NCI-H345 (cell line): ENCODE measurements at places on chromosomes 13 and 19.

- DNase-seq, result no peak
Observed at GRCh38 chr19:21260164-21260847, 68.9 kb downstream of the ZNF708 start.

- no peak for DNase-seq
Observed at GRCh38 chr13:44989941-44990340, 603 bp downstream of the GPALPP1 start.

DNA sequence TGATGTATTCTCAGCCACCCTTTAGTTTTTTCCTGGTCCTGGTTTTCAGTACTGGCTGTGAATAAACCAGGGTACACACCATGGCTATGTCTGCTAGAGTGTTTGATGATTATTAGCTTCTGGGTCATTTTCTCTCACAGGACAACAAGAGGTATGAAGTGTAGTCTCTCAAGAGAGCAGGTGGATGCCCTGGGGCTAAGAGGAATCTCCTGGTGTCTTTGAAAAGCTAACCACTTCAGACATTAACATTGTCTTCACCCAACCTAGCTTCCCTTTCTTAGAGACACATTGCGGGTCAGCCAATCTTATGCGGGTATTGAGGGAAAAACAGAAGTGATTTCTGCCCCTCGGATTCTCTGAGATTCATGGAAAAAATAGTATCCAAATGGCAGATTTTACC lies 1.6 kb downstream of the ZNF730 start:
- DNase-seq, result no peak

DNA sequence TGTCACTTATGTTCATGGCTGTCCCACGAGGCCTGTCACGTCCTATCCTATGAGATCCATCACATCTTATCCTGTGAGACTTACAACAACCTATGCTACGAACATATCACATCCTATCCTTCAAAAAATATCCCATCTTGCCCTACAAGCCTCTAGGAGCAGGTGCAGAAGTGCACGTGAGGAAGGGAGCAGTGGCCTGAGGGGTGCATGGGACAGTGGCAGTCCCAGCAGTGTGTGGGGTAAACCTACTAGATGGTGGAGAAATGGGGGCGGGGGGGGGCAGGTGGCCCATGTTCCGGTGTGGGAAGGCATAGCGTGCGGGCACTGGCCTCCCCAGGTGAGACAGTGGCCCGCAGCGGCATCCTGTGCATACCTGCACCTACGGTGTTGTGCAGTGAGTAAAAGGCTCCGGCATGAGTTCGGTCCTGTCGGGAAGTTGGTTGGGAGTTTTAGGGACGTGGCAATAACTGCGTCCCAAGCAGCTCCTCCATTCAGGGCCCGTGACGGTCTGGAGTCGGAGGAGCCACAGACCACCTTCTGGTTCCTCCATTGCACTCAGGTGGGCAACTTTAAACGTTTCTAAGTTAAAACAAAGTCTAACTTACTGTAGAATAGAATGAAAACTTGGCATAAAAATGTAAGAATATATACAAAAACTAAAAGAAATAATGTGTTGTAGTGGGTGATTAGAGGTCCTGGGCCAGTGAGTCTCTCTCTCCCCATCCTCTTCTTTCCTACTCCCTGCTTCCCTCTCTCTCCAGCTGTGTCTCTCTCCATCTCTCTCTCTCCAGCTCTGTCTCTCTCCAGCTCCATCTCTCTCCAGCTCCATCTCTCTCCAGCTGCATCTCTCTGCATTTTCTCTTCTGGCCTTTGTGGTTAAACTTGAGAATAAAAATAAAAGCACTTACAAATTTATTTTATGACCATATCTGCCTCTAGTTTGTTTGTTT lies 42.1 kb downstream of the ATP11A start:
- DNase-seq, result no peak

- peak; percentile 97 for DNase-seq
Observed at GRCh38 chr19:49453013-49453756, at the start of gene ALDH16A1. ALDH16A1 (plus strand) TSS chr19:49453225; CDS start chr19:49453332, 107 bp downstream.

DNA sequence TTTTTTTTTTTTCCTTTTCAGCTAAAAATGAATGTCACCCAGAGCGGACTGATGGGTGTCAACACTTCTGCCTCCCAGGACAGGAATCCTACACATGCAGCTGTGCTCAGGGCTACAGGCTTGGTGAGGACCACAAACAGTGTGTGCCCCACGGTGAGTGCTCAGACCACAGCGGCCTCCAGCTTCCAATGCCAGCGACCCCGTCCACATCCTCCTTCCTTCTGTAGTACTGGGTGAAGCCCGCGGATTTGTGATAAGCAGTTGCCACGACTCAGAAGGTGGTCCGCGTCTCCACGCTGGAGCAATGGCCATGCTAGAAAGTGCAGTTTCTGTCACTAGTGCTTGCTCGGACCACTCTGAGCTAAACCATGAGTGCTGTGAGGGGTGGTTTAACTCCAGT lies 6.0 kb downstream of the PROZ start:
- DNase-seq, result no peak

- DNase-seq, result peak; percentile 84
Observed at GRCh38 chr13:113907635-113908617, 44.0 kb upstream of the GAS6 start.

GRCh38 chr19:35034005-35034502 lies 3.8 kb downstream of the SCN1B start:
- DNase-seq, result no peak

GRCh38 chr19:50415661-50416033 lies 3.1 kb upstream of the SPIB start:
- DNase-seq, result no peak
